Astrocyte (in vitro differentiated cells and primary cell): ENCODE measurements at places on chromosomes 6 and 20. TPM values are rescaled to one million over a fixed set of nuclear protein-coding genes. Genes with fewer than 3 reads are reported as not detected.
A peak's percentile ranks its signal among the peaks of the same experiment; 100 is the strongest.

SDC4 gene
- total RNA-seq = 125 and 135 TPM in 2 replicates

CALHM5 gene
- total RNA-seq = 1.8 and 1.9 TPM in 2 replicates

RAB22A gene
- 16.6 and 18.8 TPM in 2 replicates for total RNA-seq

FOXC1 gene
- total RNA-seq = 2.8 and 2.9 TPM in 2 replicates

POLR3F gene
- 11.6 and 12.8 TPM in 2 replicates for total RNA-seq

SIRPD gene
- not detected in 2 replicates for total RNA-seq

HSD17B8 gene
- total RNA-seq = 2.1 and 2.6 TPM in 2 replicates

C6orf132 gene
- 3.3 and 5.3 TPM in 2 replicates for total RNA-seq

APOBEC2 gene
- not detected in 2 replicates for total RNA-seq

SH3BGRL2 gene
- 14.1 and 15.9 TPM in 2 replicates for total RNA-seq

- H3K27me3 ChIP-seq = no peaks in the 10 kb centered on the region
- peaks cover 9% of the 10 kb centered on the region for H3K36me3 ChIP-seq
- no peak for DNase-seq
- no peak overlapping the region for H3K27ac ChIP-seq
These were observed 103.4 kb downstream of the MAP3K4 start for GRCh38 chr6:161094955-161095354.

- H3K27ac ChIP-seq = no peak overlapping the region
- H3K4me1 ChIP-seq = no peaks in the 10 kb centered on the region
- H3K27me3 ChIP-seq = no peaks in the 10 kb centered on the region
- H3K36me3 ChIP-seq = no peaks in the 10 kb centered on the region
- no peak overlapping the region for H3K4me3 ChIP-seq
- no peak for DNase-seq
These were observed 40.3 kb upstream of the PPP1R3G start for GRCh38 chr6:5044866-5045265.

DNA sequence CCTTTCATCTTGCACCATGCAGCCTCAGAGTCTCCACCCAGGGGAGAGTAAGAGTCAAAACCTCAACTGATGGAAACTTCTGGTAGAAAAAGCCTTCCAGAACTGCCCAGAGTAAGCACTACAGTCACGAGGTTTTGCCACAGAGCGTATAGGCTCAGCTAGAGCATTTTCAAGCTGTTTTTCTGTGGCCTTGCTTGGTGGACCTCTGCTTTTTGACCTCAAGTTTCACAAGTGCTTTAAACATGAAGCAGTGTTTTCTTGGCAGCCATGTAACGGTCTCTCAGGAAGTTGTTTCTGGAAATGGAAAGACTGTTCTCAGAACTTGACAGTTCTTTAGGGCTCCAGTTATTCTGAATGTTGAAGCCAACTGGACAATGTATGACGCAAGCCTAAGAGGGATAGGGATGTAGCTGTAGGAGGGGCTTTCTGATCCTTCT is 146.5 kb downstream of the ZDHHC14 start:
- no peak for DNase-seq
- no peak overlapping the region for H3K4me3 ChIP-seq
- H3K4me1 ChIP-seq = no peaks in the 10 kb centered on the region
- H3K27me3 ChIP-seq = no peaks in the 10 kb centered on the region
- H3K36me3 ChIP-seq = no peaks in the 10 kb centered on the region

DNA sequence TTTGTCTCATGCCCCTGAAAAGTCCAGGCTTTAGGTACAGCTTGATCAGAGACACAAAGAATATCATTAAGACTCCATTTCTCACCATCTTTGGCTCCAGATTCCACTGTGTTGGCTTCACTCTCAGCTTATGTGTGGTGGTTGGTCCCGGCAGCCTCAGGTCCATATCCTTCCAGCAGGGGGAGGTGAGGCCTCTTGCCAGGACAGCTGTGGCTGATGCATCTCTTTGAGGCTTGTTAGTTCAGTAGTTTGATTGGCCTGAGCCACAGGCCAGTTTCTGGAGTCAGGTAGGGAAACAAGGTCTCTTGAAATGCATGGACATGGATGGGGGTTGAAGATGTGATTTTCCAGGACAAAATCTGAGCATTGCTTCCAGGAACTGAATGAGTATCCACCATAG is 62.4 kb downstream of the JAG1 start:
- no peaks in the 10 kb centered on the region for H3K36me3 ChIP-seq
- H3K4me3 ChIP-seq = no peak overlapping the region
- H3K27me3 ChIP-seq = no peaks in the 10 kb centered on the region
- peaks cover 7% of the 10 kb centered on the region for H3K4me1 ChIP-seq
- DNase-seq = no peak

DNA sequence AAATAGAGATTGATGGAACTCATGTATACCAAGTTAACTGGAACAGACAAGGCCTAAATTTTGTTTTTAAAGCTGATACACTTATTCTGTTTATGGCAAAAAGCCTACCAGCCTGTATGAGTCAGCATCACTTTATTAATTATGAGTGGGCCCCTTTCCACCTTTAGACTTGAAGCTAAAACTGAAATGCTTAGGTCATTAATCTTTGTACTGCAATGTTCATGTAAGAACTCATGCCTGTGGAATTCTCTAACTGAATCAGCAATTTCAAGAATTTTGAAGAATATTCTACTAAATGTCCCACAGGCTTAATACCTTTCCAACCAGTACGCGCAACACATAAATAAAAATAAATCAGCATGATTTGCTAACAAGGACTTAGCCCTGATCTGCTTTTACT is 140.2 kb upstream of the PHACTR1 start:
- H3K4me3 ChIP-seq = no peak overlapping the region
- H3K36me3 ChIP-seq = no peaks in the 10 kb centered on the region
- H3K27ac ChIP-seq = no peak overlapping the region
- peaks cover 38% of the 10 kb centered on the region for H3K4me1 ChIP-seq
- H3K27me3 ChIP-seq = no peaks in the 10 kb centered on the region
- peak; percentile 81 for DNase-seq

DNA sequence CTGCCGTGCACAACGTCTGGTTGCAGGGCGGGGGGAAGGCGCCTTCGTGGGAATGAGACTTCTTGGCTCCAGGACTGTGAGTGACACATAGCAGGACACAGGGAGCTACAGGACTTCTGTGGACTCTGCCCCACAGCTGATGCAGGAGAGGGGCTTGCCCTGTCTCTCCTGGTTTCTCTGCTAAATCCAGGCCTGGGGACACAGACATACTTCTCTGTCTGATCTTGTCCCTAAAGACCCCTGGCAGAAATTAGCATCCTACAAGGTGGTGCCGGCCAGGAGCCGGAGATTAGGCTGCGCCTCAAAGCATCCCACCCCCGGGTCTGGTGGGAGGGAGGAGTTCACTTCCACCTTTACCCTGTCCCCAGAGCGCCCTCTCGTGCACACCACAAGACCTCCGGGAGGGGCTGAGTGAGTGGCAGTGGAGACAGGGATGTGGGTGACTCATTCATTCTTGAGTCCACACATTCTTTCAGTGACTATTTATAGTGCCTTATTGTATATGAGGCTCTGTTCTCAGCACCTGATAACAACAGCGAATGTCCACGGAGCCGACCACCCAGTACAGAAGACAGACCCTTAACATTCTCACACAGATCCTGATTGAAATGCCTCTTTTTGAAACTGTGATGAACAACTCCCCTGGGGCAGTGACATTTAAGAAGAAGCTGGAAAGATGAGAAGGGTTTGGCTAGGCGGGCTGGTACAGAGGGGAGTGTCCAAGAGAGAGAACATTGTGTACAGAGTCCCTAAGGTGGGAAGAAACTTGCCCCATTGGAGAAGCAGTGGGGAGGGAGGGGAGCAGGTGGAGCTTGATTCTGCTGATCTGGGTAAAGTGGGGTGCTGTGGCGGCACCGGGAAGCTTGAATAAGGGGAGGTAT is 39.0 kb downstream of the GMPR start:
- H3K27me3 ChIP-seq = no peaks in the 10 kb centered on the region
- H3K4me3 ChIP-seq = peak overlapping the region; percentile 34
- H3K27ac ChIP-seq = peak overlapping the region; percentile 68
- DNase-seq = peak; percentile 91

GRCh38 chr6:74060354-74060753 is 364.4 kb downstream of the CD109 start:
- no peaks in the 10 kb centered on the region for H3K27me3 ChIP-seq
- no peaks in the 10 kb centered on the region for H3K4me1 ChIP-seq
- no peak overlapping the region for H3K4me3 ChIP-seq
- H3K27ac ChIP-seq = no peak overlapping the region
- no peaks in the 10 kb centered on the region for H3K36me3 ChIP-seq

GRCh38 chr6:103356531-103356930 is 1503.2 kb downstream of the HACE1 start:
- no peak overlapping the region for H3K27ac ChIP-seq
- no peak overlapping the region for H3K4me3 ChIP-seq
- H3K27me3 ChIP-seq = no peaks in the 10 kb centered on the region
- no peaks in the 10 kb centered on the region for H3K36me3 ChIP-seq
- no peak for DNase-seq

GRCh38 chr6:161847628-161848027 is 573.8 kb upstream of the AGPAT4 start:
- H3K27me3 ChIP-seq = no peaks in the 10 kb centered on the region
- no peaks in the 10 kb centered on the region for H3K4me1 ChIP-seq
- DNase-seq = no peak
- H3K27ac ChIP-seq = no peak overlapping the region
- no peak overlapping the region for H3K4me3 ChIP-seq
- H3K36me3 ChIP-seq = no peaks in the 10 kb centered on the region

GRCh38 chr6:113968472-113968871 is 2.5 kb downstream of the HDAC2 start:
- peaks cover 12% of the 10 kb centered on the region for H3K4me1 ChIP-seq
- H3K27ac ChIP-seq = no peak overlapping the region
- H3K27me3 ChIP-seq = no peaks in the 10 kb centered on the region
- DNase-seq = no peak
- no peaks in the 10 kb centered on the region for H3K36me3 ChIP-seq

GRCh38 chr6:55198715-55199114 is 24.4 kb downstream of the HCRTR2 start:
- DNase-seq = no peak
- no peaks in the 10 kb centered on the region for H3K36me3 ChIP-seq
- no peaks in the 10 kb centered on the region for H3K27me3 ChIP-seq
- no peak overlapping the region for H3K27ac ChIP-seq
- no peaks in the 10 kb centered on the region for H3K4me1 ChIP-seq

DNA sequence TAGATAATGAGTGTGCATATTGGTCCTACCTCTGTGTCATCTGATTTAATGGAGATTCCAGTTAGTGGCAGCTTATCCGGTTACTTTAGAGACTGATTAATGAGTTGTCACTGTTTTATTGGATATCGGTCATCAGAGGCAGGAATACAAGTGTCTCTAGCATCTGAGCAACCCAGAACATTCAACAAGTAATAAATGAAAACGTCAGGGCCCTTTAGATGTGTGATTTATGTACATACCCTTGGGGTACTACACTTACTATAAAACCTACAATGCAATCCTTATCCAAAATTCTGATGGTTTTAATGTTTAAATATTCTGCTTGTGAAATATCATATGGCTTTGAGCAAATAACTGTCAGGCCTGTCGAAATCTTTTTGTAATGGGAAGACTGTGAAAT is 1117.9 kb upstream of the FLRT3 start:
- H3K27me3 ChIP-seq = no peaks in the 10 kb centered on the region
- no peak for DNase-seq
- no peak overlapping the region for H3K4me3 ChIP-seq
- H3K36me3 ChIP-seq = no peaks in the 10 kb centered on the region

- peaks cover 42% of the 10 kb centered on the region for H3K4me1 ChIP-seq
- H3K4me3 ChIP-seq = no peak overlapping the region
- no peaks in the 10 kb centered on the region for H3K27me3 ChIP-seq
- peak overlapping the region; percentile 32 for H3K27ac ChIP-seq
- no peaks in the 10 kb centered on the region for H3K36me3 ChIP-seq
These were observed 68.6 kb downstream of the ARHGAP18 start for GRCh38 chr6:129641344-129641743.

DNA sequence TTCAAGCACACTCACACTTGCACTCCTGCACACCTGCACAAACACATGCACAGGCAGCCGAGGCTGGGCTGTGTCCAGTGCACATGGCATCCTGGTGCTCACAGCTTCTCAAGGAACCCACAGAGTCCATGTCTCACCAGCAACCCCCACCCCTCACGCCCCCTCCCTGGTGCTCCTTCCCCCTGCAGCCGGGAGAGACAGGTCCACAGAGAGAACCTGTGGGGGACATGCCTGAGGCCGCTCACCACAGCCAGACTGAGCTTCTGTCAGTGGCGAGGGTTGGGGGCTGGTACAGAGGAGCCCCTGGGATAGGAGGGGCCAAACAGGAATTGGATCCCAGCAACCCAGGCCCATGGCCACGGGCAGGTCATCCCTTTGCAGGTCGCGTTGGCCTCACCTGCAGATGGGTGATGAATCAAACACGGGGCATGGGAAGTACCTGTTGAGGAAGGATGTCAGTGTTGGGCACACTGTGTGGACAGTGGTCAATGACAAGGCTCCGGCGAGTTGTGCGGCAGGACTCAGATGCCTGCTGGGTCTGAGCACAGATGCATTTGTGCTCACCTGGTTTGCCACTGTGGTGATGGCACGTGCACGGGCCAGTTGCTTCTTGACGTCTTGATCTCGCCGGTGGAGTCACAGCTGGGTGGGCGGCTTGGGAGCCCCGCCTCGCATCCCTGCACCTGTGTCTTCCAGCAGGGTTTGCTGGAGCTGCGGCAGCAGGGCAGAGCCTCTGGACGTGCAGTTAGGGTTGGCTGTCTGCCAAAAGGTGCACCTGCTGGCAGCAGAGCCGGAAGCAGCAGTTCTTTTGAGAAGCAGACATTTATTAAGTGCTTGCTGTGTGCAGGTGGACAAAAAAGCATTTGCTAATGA is 113.0 kb downstream of the ERMARD start:
- no peaks in the 10 kb centered on the region for H3K36me3 ChIP-seq
- no peaks in the 10 kb centered on the region for H3K27me3 ChIP-seq
- DNase-seq = no peak

DNA sequence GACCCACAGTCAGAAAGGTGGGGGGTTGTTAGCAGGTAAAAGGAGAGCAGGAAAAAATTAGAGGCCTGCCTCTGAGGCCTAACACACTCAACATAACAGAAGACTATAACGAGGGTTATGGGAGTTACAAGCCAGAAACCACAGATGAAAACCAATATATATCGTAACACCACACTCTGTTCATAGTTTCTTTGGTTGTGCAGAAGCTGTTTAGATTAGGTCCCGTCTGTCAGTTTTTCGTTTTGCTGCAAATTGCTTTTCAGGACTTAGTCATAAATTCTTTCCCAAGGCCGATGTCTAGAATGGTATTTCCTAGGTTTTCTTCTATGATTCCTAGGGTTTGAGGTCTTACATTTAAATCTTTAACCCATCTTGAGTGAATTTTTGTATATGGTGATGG is 3.7 kb upstream of the MAP3K5 start:
- H3K27ac ChIP-seq = no peak overlapping the region
- peak; percentile 58 for DNase-seq
- peaks cover 5% of the 10 kb centered on the region for H3K4me1 ChIP-seq
- no peaks in the 10 kb centered on the region for H3K36me3 ChIP-seq
